ENCODE measurements at places on chromosomes 13 and 19.
A peak's percentile ranks its signal among the peaks of the same experiment; 100 is the strongest.

- no peak for DNase-seq
Measured at GRCh38 chr13:98315466-98315865, 138.4 kb upstream of the RNF113B start.

- no peak for DNase-seq
Measured at GRCh38 chr13:44022196-44022595, 142.5 kb downstream of the LACC1 start.

DNA sequence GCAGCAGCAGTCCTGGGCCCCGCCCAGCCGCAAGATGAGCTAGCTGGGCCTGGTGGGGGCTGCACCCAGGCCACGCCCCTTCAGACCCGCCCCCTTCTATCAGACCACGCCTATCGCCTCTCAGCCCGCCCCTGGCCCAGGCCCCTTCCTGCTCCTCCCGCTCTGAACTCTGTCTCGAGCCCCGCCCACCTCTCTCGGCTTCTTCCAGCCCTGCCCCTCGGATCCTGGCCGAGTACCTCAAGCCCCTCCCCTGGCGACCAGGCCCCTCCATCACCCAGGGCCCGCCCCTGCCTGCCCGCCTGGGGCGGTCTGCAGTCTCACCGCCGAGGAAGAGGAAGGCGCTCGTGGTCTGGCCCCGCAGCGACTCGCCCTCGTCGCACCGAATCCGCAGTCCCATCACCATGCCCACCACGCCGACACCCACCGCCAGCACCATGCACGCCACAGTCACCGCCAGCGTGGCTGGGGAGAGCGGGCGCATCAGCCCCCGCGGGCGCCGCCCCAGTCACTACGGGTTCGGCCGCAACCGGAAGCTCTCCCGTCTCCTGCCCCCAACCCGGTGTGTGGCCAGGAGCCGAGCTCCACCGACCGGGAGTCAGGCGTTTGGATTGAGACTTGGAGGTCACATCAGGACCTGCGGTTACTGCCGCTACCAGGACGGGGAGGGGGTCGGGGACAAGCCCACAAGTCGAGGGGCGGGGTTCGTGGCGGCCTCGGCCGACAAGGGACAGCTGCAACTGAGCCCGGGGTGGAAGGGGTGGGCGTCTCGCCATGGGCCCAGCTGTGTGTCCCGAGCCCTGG lies 1.0 kb downstream of the CLDND2 start:
- peak; percentile 99 for DNase-seq

DNA sequence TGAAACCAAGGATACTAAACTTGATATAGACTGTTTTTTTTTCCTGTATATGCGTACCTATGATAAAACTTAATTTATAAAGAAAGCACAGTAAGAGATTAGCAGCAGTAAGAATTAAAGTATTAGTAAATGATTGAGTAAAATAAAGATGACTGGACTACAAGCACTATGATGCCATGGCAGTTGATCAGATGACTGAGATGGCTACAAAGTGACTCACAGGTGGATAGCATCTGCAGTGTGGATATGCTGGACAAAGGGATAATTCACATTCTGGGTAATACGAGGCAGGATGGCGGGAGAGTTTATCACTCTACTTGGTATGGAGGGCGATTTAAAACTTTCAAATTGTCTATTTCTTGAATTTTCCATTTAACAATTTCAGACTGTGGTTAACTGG lies 11.8 kb downstream of the HTR2A start:
- no peak for DNase-seq

DNA sequence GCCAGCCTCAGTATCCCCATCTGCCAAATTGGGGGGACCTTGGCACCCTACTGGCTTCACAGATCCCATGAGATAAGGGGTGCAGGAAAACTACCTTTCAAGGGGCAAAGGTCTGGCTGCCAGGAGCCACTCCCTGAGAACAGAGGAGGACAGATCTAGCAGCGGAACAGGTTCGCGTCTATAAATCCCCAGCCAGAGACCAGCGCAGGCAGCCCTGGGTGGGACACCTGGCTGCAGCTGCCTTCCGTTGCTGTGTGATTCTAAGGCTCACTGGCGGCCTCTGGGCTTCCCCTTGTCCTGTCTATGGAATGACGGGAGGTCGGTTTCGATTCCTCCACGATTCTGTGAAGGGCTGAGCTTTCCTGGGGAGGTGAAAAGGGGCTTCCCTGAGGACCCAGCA lies 7.3 kb downstream of the RELB start:
- DNase-seq: no peak

DNA sequence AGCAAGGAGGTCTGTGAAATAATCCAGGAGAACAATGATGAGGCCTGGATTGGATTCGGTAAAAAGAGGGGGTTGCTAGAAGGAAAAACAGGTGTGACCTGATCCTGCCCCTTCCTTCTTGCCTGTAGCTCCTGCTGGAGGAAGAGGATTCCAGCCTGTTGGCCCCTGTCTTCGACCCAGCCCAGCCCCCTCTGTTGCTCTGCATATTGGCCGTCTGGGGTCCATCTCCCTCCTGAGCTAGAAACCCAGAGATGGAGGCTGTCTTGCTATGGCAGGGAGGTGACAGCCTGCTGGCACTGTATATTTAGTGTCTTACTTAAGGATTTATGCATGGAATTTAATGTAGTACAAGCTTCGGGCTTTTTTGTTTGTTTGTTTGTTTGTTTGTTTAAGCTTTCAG lies 6.6 kb downstream of the DMRTC2 start:
- no peak for DNase-seq

DNA sequence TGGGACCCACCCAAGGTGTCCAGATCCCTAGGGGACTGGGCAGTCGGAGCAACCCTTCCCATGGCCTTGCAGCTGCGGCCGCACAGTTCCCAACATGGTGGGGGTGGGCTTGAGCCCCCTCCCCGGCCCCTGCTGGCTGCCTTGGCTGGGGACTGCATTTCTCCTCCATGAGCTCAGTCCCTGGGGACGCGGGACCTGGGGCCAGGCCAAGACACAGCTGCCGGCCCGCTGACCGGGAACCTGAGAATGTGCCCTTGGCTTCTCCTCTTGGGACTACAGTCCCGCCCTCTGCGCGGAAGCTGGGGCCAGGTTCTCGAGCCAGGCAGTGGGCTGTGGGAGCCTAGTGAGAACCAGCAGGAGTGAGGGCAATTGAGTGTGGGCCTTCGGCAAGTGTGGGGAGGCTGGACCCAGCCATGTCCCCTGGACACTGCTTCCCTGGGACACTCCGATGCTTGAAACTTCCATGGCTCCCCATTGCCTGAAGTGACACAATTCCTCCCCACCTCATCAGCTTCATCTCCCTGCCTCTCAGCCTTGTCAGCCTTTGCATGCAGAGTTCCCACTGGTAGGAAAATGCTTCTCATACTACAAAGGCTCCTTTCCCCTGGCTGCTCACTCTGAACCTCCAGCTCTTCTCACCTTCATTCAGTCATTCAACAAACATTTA lies 13.1 kb upstream of the NOTCH3 start:
- DNase-seq: no peak

- DNase-seq: peak; percentile 89
Measured at GRCh38 chr19:5621311-5621944, 1.1 kb downstream of the SAFB2 start.

DNA sequence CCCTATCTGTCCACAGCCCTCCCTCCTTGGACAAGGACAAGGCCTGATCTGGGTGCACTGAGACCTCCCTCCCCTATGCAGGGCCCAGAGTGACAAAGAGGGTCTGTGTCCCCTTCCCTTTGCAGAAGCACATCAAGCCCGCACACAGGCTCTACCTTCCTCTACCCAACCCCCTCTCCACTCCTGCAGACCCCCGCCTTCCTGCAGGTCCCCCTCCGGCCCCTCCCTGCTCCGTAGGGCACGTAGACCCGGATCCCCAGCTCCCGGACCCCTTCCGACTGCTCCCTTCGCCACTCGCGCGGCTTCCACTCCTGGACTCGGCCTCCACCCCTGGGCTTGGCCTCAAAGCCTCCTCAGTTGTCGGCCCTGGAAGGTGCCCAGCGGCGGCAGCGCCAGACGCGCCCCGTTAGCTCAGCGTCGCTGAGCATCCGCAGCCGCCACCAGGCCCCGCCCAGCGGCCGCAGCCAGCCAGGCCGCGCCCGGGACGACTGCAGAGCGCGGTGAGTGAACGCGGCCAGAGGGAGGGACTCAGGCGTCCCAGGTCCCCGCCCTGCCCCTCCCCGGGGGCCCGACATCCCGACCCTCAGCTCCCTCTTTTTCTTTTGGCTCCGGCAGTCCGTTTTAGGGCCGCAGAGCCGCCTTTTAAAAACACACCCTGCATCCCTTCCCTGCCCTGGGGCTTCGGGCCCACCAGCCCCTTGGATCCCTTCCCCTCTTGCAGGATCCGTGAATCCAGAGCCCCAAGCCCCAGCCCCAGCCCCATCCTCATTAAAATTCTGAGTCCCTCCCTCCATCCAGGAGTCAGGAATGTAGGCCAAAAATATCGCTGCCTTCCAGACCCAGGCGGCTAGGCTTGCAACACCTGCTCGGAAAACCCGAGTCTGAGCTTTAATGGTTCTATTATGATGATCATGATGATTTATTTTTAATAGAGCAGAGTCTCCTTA lies 1.5 kb upstream of the MYADM start:
- peak; percentile 91 for DNase-seq

GRCh38 chr13:103297083-103297482 lies 230.9 kb upstream of the SLC10A2 start:
- no peak for DNase-seq

DNA sequence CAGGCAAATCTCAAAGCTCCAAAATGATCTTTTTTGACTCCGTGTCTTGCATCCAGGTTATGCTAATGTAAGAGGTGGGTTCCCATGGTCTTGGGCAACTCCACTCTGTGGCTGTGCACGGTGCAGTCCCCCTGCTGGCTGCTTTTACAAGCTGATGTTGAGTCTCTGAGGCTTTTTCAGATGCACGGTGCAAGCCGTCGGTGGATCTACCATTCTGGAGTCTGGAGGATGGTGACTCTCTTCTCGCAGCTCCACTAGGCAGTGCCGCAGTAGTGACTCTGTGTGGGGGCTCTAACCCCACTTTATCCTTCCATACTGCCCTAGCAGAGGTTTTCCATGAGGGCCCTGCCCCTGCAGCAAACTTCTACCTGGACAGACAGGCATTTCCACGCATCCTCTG lies 266.8 kb upstream of the GPC6 start:
- DNase-seq: no peak

- no peak for DNase-seq
Measured at GRCh38 chr13:58963321-58963720, 1200.4 kb downstream of the DIAPH3 start.

GRCh38 chr19:9757544-9758501 lies 10.7 kb downstream of the ZNF846 start:
- DNase-seq: no peak

GRCh38 chr13:50941146-50941545 lies 31.6 kb downstream of the RNASEH2B start:
- no peak for DNase-seq

DNA sequence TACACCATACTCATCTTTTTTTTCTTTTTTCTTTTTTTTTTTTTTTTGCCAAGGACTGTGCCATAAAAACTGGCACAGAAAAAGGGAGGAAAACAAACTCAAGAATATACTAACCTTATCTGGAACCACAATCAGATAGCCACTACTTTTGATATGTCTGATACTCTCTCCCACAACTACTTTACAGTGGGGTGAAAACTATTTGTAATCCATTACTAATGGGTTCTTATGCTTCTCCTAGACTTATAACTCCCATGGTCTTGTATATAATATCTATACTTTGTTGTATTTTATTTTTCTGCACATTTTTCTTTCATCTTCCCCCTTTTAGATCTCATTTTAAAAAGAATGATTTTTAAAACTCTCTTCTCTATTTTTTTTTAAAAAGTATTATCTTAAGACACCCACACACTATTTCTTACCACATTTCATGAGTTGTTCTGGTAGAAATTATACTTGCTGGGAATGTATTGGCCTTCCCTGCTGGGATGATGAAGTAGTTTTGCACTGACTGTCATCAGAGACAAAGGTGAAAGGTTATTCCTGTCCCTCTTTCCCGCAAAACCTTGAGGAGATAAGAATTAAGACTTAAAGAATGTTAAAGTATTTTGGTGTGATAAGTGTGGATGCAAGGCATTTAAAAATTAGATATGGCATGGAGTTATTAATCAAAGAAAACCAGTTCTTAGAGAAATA lies 146.7 kb upstream of the KLF12 start:
- DNase-seq: no peak

- DNase-seq: no peak
Measured at GRCh38 chr19:43760941-43761340, 6.2 kb upstream of the SMG9 start.

GRCh38 chr13:81058916-81059290 lies 718.0 kb upstream of the SPRY2 start:
- no peak for DNase-seq

- no peak for DNase-seq
Measured at GRCh38 chr19:55688422-55689218, 13.6 kb downstream of the EPN1 start.

GRCh38 chr19:16064209-16064889 lies 11.9 kb upstream of the TPM4 start:
- no peak for DNase-seq

GRCh38 chr19:39426170-39426569 lies 9.6 kb downstream of the RPS16 start:
- DNase-seq: no peak

DNA sequence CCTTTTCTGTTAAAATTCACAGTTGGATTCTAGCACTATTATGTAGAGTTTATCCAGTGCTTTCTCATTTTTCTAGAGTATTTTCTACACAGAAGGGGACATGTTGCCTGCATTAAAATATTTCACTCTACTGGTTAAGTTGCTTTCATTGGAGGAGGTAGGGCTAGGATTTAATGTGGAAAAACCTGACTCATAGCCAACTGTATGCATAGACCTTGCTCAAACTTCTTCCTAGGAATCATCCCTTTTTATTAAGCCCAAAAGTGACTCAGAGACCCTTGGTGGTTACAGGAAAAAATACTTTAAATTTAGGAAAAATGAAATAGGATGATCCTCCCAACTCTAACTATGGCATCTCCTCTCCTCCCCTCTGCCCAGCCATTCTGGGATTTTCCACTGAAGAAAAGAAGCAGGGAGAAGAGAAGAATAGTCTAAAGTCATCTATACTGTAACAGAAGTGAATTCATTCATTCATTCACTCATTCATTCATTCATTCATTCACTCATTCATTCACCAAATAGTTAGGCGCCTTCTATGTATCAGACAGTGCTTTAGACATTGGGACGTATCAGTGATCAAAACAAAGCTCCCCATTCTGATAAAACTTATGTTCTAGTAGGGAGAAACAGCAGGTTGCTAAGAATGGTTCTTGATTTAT lies 109.0 kb upstream of the HTR2A start:
- no peak for DNase-seq
